Vagina (tissue), 2 donors: ENCODE measurements at places on chromosomes 6 and 20. TPM values are rescaled to one million over a fixed set of nuclear protein-coding genes. Genes with fewer than 3 reads are reported as not detected.
A peak's percentile ranks its signal among the peaks of the same experiment; 100 is the strongest.

DNA sequence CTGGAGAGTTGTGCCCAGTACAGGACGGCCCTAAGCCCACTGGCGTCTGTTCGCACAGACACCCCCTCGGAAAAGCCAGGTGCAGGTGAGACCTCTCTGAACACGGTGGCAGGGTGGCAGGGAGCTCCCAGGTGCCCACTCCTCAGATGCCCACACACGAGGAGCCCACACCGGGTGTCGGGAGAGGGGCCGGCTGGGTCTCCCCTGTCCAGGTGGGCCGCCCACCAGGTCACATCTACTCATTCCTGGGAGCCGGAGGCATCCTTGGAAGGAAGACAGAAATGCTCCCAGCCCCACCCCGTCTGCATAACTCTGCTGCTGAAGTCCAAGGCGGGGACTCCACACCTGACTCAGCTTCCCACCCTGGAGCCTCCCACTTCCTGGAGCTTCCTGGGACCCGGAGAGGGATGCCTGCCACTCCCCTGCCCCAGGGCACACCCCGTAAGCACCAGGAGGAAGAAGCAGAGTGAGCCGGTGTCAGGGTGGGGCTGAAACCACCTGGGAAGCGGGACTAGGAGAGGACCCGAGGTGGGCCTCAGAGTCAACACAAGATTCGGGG, 2.5 kb downstream of the SRMS start:
- DNase-seq = no peak

GRCh38 chr6:125797120-125797885, 6.5 kb downstream of the NCOA7 start:
- no peak for DNase-seq

The ZBP1 gene
- total RNA-seq = 0.74 TPM

The MUCL3 gene
- total RNA-seq = 0.49 TPM

- no peak for DNase-seq
Measured at GRCh38 chr6:19845266-19846041, 8.3 kb downstream of the ID4 start.

- no peak for DNase-seq
Measured at GRCh38 chr6:31154436-31154835, 3.2 kb downstream of the CCHCR1 start.

DNA sequence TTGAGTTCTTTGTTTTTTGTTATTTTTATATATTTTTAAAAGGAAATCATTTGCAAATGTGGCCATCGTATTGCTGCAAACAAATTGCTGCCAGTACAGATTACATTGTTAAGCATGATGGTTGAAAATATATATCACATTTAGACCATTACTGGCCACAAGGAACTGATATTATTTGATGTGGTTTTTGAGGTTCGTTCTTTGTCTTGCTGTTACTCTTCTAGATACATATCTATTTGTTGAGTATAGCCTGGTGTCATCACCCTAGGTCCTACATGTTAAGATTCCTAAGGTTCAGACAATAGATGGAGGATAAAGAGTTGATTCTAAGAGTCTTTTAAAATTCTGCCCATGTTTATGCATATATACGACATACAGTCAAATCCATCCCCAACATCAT, 306.0 kb downstream of the FARS2 start:
- DNase-seq = no peak

- DNase-seq = no peak
Measured at GRCh38 chr6:39128106-39128505, 13.1 kb upstream of the SAYSD1 start.

DNA sequence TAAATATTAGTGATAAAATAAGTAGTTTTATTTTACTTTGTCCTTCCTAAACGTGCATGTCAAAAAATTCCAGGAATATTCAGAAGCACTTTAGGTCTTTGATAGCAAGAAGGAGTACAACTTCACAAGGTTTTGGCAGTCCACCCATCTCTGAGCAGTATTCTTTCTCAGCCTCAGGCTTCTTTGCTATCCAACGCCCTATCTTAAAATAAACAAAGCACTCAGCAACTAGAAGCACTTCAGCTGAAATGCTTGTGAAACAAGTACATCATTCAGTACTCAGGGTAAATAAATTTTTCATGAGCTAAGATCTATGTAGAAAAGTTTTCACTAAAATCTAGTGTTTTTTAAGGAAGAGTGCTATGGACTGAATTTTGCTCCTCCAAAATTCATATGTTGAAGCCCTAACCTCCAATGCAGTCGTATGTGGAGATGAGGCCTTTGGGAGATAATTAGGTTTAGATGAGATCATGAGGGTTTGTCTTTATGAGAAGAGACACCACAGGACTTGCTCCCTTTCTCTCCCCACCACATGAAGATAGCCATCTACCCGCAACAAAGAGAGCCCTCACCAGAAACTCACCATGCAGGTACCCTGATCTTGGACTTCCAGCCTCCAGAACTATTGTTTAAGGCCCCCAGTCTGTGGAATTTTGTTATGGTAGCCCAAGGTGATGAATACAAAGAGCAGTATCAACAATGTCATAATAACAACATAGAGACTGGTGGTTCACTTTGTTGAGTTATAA, 539.1 kb downstream of the TFAP2A start:
- no peak for DNase-seq

DNA sequence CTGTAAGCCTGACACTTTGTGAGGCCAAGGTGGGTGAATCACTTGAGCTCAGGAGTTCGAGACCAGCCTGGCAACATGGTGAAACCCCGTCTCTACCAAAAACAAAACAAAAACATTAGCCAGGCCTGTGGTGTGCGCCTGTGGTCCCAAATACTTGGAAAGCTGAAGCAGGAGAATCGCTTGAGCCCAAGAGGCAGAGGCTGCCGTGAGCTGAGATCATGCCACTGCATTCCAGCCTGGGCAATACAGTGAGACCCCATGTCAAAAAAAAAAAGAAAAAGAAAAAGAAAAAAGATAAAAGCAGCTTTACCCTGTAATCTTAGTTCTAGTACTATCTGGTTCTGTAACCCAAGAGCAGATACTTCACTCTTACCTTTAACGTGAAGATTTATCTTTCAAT, 27.6 kb downstream of the SSR1 start:
- DNase-seq = no peak

DNA sequence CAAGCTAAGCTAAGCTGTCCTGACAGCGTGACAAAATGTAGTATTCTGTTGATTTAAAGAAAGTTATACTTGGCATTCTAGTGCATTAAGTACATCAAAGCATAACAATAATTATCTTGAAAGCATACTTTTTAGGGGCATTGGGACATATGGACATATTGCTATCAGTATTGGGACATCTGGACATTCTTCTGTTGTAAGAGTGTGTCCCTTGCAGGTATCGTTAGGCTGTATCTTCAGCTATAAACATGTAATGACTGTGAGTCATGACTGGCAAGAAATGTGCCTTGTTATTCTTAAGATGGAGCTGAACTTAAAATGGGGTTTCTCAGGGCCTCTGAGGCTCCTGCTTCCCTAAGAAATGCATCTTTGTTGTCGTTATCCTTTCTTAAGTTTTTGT, 74.3 kb downstream of the ADGB start:
- DNase-seq = no peak

DNA sequence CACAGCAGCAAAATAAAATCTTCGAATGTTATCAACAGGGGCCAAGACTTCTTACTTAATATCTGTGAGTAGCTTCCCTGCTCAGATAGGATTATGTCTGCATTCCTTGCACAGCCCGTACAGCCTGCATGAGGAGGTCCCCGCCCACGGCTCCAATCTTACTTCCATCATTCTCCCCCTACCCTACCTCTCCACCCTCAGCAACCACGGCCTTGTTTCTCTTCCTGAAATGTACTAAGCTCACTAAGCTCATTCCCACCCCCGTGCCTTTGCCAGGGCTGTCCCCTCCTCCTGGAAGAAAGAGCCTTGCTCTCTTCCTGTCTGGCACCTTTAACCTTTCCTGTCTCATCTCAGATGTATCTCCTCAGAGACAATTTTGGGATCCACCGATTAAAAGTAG, 120.4 kb downstream of the BCAS1 start:
- no peak for DNase-seq

GRCh38 chr6:119137194-119138072, 59.0 kb upstream of the FAM184A start:
- no peak for DNase-seq

The DDX43 gene
- total RNA-seq = 0.49 TPM

- no peak for DNase-seq
Measured at GRCh38 chr6:49980898-49981297, 11.5 kb upstream of the DEFB113 start.

- DNase-seq = no peak
Measured at GRCh38 chr6:134676307-134677281, 273.3 kb downstream of the ALDH8A1 start.

The ULBP1 gene
- not detected for total RNA-seq

DNA sequence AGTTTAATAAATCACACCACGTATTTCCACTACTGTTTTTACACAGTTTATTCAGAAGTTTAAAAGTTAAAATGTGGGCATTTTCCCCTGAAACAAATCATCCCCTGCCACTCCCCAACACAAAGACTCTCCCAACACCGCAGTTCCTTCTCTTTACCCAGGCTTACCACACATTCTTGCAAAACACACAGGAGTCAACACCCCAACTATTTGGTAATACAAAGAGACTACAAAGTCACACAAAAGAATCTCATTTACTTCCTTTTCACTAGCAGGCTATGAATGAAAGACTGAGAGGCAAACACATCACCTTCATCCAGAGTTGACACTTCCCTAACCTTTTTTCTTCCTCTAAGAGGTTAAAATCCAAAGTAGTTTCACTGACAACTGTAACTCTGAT, 51.1 kb downstream of the KCTD20 start:
- no peak for DNase-seq

GRCh38 chr6:88945415-88946008, 17.9 kb downstream of the RNGTT start:
- no peak for DNase-seq

GRCh38 chr6:2706558-2706957, 44.2 kb downstream of the MYLK4 start:
- no peak for DNase-seq

DNA sequence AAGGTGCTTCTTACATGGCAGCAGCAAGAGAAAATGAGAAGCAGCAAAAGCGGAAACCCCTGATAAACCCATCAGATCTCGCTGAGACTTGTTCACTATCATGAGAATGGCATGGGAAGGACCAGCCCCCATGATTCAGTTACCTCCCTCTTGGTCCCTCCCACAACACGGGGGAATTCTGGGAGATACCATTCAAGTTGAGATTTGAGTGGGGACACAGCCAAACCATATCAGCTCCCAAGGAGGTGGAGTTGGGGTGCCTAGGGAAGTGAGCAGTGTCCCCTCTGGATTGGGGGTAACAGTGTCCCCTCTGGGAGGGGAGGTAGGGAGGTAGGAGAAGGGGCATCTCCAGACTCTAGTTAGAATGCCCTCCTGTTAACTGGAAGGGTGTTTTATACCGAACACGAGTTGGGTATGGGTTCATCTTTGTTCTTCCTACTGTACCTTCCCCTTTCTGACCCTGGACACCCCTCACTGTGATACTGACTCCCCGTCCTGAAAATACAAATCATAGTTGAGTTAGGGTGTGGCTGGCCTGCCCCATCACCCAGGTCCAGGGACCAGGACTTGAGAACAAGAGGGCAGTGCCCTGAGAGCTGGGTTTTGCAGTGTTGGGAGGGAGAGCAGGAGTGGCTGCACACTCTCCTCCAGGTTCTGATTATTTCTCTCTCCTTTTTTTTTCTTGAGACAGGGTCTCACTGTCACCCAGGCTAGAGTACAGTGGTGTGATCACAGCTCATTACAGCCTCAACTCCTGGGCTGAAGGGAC, 62.0 kb downstream of the EFCAB8 start:
- DNase-seq = peak; percentile 65

GRCh38 chr20:41017448-41018042, 11.1 kb upstream of the TOP1 start:
- no peak for DNase-seq

- no peak for DNase-seq
Measured at GRCh38 chr20:23315099-23315498, 35.5 kb upstream of the NXT1 start.
